ENCODE measurements at places on chromosomes 5 and 9. TPM values are rescaled to one million over a fixed set of nuclear protein-coding genes. Genes with fewer than 3 reads are reported as not detected.

The CTNND2 gene
- 136 TPM for total RNA-seq

The MELK gene
- total RNA-seq, result 5.0 TPM

The APBA1 gene
- total RNA-seq, result 51.3 TPM

The SELENOP gene
- 24.4 TPM for total RNA-seq

The GRIN3A gene
- total RNA-seq, result 6.9 TPM

The FRRS1L gene
- 85.4 TPM for total RNA-seq

The CSF2 gene
- not detected for total RNA-seq

The SETX gene
- 114 TPM for total RNA-seq

The CCNB1 gene
- total RNA-seq, result 24.1 TPM

The DPYSL3 gene
- 1,294 TPM for total RNA-seq

The TRIM14 gene
- 4.4 TPM for total RNA-seq

The SLC36A3 gene
- not detected for total RNA-seq

The SLC25A48 gene
- total RNA-seq, result 0.31 TPM

The SVEP1 gene
- 16.3 TPM for total RNA-seq

The CCNI2 gene
- total RNA-seq, result 0.94 TPM

The PTPN3 gene
- total RNA-seq, result 6.3 TPM

Data from parietal lobe (tissue), 2 donors.